ENCODE measurements at places on chromosomes 4 and X.

DNA sequence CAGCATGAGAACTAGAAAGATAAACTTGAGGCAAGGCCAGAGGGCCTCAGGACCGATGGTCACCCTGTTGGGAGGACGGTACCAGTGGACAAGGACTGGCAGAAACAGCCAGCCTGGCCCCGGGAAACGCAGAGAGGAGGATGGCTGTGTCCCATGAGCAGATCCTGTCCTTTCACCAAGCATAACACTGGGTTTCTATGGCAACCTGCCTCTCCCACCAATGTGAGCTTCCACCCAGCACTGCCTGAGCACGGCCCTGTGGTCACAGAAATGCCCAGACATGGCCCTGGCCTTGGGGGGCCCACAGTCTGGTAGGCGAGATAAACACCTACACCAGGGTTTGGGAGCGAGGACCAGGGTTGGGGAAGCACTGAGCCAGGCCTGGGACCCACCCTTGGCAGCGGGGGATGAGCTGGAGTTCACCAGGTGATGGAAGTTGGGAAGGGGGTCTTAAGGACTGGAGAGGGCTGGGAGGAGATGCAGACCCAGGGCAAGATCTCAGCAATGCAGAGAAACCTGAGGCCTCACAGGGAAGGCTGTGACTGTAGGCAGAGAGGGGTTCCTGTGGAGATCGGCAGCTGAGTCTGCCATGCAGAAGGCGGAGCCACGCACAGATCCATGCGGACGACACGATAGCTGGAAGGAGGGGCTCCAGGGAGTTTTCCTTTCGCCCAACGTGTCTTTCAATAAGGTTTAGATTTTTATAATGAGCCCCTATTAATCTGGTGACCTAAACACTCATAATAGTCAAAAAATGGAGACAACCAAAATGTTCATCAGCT is 32.7 kb upstream of the CRMP1 start:
- no peak for DNase-seq

GRCh38 chr4:119604266-119604665 is 24.3 kb downstream of the PDE5A start:
- DNase-seq, result no peak

GRCh38 chr4:71369536-71369935 is 30.7 kb downstream of the SLC4A4 start:
- DNase-seq, result no peak

DNA sequence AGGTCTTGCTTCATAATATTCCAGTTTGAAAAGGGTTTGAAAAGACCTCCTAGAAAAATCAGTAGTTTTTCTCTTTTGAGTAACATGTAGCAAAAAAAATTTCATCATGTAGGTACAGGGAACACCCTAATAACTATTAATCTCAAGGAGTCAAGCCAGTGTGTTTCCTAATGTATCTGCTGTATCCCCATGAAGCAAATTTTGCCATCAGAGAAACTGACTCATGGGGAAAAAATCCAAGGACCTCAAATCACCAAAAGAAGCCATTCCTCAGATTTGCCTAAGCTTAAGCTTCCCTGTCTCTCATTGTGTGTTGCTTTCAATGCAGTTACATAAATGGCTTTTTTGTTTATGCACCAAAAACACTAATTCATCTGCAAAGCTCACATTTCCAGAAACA is 29.7 kb downstream of the F9 start:
- no peak for DNase-seq

GRCh38 chrX:40835526-40835925 is 100.2 kb upstream of the MED14 start:
- no peak for DNase-seq

DNA sequence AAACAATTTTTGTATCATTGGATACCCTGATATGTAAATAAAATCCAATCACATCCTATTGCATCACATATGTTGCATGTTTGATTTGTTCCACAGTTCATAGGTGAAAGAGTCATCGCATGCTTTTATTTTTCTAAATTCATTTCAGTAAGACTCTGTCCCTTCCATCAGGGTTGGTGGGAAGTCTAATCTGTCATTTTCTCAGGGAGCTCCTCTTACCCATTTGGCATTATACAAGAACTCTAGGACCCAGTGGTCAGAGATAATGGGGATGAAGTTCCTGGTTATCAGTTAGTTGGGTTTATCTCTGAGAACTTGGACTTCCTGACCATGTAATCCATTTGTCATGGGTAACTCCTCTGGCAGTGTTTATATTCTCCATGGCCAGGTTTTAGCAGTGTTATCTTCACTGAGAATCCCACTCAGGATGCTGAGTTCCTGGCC is 227.1 kb upstream of the JADE1 start:
- no peak for DNase-seq

GRCh38 chrX:23515028-23515427 is 152.3 kb upstream of the PRDX4 start:
- no peak for DNase-seq

GRCh38 chr4:67052814-67053675 is 492.3 kb downstream of the CENPC start:
- DNase-seq, result no peak

- no peak for DNase-seq
Observed at GRCh38 chrX:115535421-115535820, 25.6 kb upstream of the PLS3 start.

DNA sequence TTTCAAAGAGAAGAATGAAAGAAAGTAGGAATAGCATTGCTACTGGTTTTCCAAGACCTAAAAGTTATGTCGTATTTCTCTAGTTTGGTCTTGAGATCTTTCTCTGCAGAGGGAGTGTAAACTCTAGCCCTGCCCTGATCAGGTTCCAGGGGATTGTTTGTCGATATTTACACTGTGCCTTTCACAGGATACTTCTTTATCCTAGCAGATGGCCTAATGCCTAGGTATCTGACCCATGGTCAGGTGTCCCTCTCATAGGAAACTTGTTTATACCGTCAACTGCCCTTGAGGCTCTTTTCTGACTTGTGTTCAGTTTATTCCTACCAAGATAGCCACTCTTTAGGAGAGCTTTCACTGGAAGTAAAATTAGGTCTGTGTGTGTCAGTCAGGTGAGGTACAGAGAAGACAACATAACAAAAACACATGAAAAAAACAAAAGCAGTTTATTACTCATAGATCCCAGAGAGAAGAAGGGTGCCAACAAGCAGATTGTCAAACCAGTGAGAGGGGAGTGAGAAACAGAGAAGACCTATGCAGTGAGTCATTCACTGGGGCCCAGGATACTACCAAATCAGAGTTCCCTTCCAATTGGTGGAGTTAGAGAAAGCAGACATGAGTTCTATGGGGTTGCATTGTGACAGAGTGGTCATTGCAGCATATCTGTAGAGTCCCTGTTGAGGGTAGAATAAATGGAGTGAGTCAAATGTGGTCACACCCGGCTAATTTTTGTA is 40.6 kb upstream of the THOC2 start:
- no peak for DNase-seq

GRCh38 chr4:118773429-118773792 is 62.5 kb downstream of the SEC24D start:
- DNase-seq, result no peak

- DNase-seq, result no peak
Observed at GRCh38 chr4:187179086-187180058, 455.7 kb upstream of the FAT1 start.

DNA sequence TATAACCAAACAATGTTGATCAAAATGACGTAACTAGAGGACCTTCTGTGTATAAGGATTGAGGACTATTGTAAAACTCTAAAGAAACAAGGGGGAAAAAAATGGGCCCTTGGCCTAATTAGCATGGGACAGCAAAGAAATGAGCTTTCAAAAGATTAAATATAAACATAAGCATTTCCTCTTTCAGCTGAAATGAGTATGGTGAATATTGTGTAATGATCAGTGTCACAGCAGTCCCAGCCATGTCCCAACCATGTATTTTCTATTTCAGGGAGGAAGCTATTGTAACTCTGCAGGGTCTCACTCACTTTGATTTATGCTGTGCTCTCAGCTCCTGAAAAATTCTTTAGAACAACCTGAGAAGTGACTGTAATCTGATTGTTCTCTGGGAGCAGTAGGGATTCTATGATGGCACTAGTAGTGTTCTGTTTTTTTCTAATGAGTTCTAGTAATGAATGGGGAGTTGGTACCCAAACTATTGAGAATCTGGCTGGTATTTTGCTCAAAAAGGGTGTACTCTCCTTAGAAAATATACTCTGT is 25.8 kb downstream of the ANXA10 start:
- no peak for DNase-seq

DNA sequence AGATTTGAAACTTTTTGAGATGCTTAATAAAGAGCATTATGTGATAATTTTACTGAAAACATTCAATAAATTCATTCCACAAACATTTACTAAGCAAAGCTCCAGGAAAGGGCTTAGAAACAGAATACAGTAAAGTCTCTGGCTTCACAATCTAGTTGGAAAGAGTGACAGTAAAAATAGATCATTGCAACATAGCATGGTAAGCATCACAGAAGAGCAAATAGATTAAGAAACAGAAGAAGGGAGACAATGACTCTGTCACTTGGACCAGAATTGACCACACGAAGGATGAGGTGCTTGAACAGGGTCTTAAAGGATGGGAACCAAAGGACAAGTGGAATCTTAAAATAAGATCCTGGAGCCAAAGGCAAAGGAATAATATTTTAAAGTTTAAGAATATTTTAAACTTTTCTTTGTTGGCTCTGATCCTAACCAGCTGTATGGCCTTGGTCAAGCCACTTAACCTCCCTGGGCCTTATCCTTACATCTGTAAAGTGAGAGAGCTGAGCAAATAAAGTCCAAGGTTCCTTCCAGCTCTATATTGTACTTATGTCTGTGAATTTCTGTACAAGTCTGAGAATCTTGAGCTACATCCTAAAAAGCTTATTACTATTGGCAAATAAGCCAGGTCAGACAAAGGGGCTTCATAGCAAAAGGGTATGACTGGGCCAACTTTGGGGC is 33.9 kb downstream of the SEC24D start:
- DNase-seq, result no peak

- no peak for DNase-seq
Observed at GRCh38 chr4:26830701-26831100, 29.9 kb upstream of the STIM2 start.

GRCh38 chr4:169189372-169189771 is 81.4 kb downstream of the SH3RF1 start:
- no peak for DNase-seq

DNA sequence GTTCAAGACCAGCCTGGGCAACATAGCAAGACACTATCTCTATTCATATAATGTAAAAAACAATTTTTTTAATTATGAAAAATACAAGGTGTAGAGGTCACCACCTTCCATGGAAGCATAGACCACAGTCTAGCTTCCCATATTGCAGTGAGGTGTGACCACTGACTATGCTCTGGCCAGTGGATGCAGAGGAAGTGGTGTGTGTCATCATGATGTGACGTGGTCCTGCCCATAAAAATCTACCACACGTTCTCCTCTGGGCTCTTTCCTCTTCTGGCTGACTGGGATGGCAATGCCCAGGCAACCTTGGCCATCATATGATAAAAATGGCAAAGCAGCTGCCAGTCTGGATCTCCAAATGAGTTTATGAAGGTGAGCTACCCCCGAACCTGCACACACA is 65.7 kb downstream of the RBM47 start:
- DNase-seq, result peak; percentile 38

DNA sequence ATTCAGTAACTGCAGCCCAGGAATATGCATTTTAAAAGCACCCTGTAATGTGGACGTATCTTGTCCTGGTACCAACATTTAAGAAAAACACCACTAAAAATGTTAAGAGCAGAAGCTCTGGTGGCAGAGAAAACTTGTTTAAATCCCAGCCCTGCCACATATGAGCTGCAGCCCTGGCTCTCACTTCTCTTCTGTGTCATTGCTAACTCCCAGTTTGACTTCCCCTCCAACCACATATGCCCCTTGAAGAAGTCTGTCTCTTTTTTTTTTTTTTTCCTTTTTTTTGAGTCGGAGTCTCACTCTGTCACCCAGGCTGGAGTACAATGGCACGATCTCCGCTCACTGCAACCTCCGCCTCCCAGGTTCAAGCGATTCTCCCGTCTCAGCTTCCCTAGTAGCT is 14.8 kb downstream of the LHFPL1 start:
- no peak for DNase-seq

DNA sequence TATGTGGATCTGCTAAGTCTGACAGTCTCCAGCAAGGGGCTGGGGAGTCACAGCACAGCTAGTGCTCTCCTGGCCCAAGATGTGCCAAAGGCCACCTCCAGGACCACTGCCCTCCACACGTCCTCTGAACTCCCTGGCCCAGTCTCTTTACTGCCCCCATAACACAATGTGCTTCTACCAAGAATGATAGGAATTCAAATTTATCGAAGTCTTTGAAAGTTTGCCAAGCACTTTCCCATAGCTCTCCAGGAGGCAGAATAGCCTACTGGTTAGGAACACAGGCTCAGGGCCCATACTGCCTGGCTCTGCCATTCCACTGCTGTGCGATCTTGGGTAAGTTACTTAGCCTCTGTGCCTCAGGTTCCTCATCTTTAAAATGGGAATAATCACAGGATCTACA is 86.7 kb downstream of the NHSL2 start:
- DNase-seq, result no peak

GRCh38 chr4:139374251-139374650 is 72.0 kb upstream of the NDUFC1 start:
- DNase-seq, result no peak

DNA sequence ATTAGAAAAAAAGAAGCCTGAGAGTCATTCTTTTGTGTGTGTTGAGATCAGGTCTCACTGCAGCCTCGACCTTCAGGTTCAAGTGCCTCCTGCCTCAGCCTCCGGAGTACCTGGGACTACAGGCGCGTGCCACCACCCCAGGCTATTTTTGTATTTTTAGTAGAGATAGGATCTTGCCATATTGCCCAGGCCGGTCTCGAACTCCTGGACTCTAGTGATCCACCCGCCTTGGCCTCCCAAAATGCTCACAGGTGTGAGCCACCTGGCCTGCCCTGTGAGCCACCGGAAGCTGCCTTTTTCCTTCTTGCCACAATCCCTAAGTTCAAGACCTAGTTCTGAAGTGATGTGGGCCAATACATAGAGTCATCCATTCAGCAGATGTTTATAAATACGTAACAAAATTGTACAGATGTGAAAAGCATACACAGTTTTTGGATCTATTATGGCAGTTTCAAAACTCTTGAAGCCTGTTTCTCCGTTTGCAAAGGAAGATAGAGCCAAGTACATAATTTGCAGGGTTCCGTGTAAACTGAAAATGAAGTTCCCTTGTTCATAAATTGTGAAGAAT is 536 bp upstream of the CTSO start:
- DNase-seq, result no peak

DNA sequence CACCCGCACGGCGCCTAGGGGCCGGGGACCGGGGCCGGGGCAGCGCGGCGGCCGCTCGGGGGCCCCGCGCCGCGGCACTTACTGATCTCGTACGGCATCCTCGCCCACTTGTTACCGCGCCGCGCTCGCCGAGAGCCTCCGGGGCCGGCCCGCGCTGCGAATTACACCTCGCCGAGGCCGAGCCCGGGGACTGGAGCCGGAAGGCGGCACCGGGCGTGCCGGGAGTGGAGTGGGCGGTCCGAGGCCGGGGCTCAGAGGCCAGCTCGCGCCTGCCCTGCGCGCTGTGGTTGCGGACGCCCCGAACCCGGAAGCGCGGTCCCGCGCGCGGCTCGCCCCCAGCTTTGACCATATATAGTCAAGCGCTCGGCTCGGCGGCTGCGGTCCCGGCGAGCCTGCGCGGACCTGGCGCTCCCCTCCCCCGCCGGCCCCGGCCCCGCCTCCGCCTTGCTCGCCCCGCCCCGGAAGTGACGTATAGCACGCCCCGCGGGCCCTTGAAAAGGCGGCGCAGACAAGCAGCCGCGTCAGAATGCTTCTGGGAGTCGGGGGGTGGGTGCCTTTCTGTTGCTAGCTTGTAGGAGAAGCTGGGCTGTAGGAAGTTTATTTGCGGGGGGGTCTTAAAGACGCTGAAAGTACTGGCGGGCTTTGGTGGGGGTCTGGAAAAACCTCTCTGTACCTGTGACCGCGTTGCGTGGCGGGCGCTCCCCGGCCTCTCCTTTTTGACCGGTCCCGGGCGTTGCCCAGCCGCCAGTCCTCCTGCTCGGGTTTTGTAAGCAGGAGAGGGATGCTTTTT is at the start of gene WDR1:
WDR1 (minus strand) TSS at position 231 of the 790 bp plus-strand sequence; CDS start at position 98, 133 bp downstream.
- DNase-seq, result peak; percentile 93

All from RKO (cell line).